ENCODE measurements at places on chromosomes 5 and 9.

DNA sequence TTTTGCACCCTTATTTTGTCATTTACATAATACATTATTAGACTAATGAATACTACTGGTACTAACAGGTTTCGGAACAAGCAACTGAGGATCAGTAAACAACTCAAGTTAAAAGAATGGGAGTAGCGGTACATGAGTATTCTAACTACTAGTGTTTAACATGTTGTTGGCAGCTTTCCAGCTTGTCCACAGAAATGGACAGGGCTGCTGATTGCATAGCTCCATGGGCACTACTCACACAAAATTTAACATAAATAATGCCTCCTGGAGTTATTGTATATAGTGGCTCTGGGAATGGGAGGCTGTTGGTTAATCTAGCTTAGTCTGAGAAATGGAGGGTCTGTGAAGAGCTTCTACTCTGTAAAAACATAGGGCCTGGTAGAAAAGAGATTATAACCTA is 6.7 kb downstream of the NCBP1 start:
- no peak for DNase-seq

DNA sequence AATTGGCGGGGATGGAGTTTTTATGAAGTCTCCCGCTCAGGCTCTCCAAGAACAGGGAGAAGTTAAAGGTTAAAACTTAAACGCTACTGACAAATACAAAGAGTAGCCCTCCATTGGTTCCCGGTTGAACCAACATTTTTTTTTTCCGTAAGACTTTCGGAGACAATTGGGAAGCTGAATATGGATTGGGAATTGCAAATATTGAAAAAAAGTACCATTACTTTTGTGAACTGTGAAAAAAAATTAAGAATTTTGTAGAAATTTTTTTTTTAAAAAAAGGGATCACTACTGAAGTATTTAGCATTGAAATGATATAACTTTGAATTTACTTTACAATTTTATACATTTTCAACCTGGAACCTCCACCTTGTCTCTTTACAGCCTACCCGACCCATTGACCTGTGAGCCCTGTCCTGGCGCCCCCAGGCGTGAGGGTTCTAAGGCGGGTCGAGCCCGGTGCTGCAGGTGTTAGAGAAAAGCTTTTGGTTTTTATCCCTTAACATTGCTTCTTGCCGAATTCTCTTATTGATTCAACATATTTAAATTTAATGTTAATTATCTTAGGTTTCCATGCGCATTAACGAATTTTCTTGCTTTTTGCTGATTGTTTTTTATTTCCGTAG is 448 bp upstream of the ZNF782 start:
- DNase-seq = no peak

GRCh38 chr5:179153921-179154345 is 93.8 kb downstream of the ZNF354C start:
- DNase-seq = no peak

DNA sequence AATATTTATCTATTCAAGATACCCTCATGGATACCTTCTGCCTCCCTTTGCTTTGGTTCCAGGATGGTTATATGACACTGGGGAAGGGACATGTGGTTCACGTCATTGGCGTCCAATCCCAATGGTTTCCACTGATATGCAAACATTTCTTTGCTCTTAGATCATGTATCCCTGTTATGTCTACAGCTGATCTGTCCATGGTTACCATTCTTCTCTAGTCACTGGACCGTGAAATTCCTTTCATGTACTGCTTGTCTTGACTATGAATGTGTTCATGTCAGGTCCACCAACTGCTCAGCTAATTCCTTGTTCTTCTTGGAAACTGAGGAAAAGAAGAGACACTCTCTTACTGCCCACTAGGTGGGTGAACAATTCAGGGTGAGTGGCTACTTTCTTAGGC is 391.1 kb upstream of the ZNF608 start:
- no peak for DNase-seq

DNA sequence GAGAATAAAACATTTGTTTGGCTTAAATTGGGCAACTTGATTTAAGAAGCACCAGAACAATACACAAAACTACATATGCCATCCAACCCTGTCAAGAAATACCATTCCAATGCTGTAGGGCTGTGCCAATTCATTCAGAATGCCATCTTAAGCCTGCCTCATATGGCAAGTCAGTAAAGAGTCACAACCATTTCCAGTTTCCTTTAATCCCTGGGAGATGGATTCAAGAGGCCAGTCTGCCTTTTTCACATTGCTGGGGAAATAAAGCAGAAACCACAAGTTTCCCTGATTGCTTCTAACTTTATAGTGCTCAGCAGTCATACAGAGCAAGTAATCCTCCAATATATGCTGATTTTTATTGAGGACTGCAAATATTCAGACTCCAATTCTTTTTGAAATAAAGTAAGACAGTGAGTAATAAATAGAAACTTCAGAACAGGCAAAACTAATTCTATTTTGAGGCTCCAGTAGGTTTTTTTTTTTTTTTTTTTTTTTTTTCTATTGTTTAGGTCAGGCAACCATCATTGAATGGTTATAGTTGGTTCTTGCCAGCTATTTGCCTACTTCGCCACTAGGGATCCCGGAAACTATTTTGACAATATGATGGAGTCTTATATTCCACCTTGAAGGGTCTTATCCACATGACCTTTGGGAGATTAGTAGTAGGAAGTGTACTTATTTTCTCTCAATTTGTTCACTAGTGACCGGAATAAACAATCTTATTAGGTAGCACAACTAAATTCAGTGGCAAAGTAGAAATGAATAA is 400.9 kb upstream of the MEF2C start:
- DNase-seq = no peak

GRCh38 chr9:80380301-80380700 is 808.5 kb downstream of the TLE4 start:
- no peak for DNase-seq

- no peak for DNase-seq
These were observed 14.8 kb downstream of the MVB12B start for GRCh38 chr9:126341426-126341825.

- no peak for DNase-seq
These were observed 20.6 kb upstream of the PTGES start for GRCh38 chr9:129773262-129774048.

DNA sequence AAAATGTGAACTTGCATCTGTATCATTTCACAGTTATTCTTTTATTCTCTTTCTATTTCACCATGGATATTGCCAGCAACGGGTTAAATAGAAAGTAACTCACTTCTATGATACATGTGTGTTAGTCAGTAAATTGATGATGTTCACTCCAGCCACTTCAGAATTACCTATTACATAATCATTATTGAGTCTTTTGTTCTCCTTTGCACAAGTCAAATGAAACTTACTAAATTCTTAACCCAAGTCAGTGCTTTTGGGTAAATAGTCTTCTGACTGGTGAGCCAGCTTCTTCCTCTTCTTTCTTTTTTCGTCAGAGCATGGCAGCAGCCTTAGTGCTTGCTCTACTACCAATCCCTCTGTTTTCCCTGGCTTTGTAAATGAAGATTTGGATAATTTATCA is 344.3 kb downstream of the RAB3C start:
- no peak for DNase-seq

GRCh38 chr5:16050414-16050813 is 129.2 kb downstream of the MARCHF11 start:
- DNase-seq = no peak

GRCh38 chr5:111901296-111901695 is 144.3 kb upstream of the NREP start:
- DNase-seq = no peak

GRCh38 chr9:126669108-126669507 is 55.4 kb downstream of the LMX1B start:
- DNase-seq = no peak

DNA sequence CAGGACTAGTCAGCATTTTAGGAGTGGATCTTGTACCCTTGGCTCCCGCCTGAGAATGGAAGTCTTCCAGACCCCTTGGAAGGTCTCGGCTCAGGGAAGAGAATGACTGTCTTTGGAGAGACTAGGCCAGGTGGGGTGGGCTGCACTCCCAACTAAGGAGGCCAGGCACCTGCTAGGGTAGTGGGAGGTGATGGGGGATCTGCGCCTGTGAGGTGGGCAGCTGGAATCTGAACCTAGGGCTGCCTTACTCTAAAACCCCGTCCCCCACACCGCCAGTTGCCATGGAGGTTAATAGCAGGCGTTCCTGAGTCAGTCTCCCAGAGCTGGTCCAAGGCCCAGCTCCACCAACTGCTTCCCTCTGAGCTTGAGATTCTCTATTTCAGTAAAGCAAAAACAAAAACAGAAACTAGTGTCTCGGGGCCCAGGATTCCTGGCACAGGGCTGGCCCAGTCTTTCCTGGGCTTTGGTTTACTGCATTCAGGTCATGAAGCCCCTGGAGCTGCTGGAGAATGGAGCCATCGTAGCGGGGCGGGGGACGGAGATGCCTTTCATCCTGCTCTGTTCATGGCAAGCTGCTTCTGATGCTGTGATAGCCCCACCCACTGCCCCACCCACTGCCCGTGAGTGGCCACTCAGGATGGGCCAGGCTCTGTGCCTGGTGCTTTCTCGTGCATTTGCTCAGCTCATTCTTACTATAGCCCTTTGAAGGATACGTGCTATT is 57.5 kb downstream of the DAB2IP start:
- no peak for DNase-seq

DNA sequence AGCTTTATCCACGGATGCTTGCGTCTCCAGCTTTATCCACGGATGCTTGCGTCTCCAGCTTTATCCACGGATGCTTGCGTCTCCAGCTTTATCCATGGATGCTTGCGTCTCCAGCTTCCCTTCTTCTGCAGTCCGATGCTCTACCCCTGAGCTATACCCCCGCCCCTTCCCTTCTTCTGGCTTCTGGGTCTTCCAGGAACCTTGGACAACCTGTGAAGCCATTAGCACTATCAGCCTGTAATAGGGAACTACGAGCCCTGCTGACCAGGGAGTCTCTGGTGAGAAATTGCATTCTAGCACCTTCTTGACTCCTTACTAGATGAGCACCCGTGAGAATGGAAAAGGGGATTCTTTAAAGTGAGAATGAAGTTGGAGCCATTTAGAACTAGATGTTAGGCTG is 39.1 kb upstream of the SH3PXD2B start:
- DNase-seq = no peak

DNA sequence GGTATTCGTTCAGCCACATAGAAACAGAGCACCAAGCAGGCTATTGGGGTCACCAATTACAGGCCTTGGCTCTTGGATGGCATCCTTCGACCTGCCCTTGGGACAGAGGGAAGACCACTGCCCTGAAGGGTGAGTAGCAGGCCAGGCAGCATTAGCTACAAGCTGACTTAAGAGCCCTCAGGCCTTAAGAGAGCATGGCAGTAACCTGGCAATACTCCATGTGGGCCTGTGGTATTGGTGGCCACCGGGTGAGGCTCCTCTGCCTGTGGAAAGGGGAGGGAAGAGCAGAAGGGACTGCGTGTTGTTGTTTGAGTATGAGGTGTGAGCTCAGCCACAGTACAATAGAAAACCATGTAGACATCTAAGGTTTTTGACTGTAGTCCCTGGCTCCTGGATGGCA is 170.6 kb downstream of the MCTP1 start:
- no peak for DNase-seq

DNA sequence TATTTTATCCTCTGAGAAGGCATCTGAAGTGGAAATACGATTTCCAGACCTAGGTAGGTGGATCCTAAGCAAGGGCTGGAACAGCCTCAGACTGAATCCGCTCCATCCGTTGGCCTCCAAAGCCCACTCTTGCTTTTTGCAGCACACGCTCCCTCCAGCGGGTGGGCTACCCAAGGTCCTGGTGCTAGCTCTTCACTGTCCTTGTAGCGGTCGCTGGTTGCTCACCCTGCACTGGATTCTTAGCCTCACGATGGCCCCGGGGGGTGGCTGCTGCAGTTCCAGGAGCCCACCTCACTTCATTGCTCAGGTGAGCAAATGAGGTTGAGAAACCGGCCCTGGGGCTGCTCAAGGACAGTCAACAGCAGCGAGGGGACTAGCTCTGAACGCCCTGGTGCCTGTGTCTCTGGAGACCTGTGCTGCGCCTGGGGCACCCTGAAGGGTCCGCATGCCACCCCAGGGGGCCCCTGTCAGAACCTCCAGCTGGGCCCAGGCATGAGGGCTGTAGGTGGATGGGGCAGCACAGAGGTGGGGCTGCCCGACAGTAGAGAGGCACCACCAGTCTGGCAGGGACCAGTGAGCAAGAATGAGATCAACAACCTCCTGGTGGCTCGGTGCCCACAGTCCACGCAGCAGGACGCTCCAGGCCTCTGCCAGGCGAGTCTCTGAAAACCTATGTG is 4.3 kb downstream of the MGAT4B start:
- DNase-seq = no peak

GRCh38 chr9:18976221-18976708 is 56.7 kb downstream of the SAXO1 start:
- DNase-seq = no peak

- DNase-seq = no peak
These were observed 140.1 kb downstream of the FGF1 start for GRCh38 chr5:142545650-142546322.

DNA sequence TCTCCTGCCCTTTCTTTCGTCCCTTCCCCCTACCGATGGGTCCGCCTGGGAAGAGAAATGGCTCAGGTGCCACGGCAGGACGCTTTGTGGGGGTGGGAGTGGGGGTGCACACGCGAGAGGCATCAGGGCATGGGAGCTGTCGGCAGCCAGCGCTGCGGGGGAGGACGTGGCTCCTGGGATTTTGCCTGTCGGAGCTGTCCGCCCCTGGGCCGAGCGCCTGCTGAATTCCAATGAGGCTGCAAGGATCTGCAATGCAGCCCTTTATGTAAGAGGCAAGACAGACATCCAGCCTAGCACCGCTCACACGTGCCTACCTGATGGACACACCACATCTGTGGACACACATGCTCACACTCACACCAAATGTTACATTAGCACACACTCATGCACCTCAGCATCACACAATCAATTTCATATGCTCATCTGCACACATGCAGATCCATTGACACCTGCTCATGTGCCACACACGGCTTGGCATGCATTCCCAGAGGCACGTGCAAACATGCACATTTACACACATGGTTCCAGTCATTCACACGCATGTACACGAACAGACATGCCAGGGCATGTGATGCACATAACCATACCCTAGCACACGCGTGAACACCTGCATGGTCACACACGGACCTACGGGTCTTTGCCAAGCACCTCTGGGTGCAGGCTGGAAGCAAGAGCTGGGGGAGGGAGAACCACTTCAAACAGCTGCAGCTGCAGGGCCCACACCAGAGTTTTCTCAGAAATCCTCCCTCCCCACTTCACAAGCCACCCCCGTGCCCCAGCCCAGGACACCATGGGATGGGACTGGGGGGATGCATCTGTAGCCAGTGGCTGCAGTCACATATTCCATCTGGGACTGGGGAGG is 1.4 kb downstream of the GRIN1 start:
- no peak for DNase-seq

- no peak for DNase-seq
These were observed 385.9 kb downstream of the MAN2A1 start for GRCh38 chr5:110075656-110076055.

DNA sequence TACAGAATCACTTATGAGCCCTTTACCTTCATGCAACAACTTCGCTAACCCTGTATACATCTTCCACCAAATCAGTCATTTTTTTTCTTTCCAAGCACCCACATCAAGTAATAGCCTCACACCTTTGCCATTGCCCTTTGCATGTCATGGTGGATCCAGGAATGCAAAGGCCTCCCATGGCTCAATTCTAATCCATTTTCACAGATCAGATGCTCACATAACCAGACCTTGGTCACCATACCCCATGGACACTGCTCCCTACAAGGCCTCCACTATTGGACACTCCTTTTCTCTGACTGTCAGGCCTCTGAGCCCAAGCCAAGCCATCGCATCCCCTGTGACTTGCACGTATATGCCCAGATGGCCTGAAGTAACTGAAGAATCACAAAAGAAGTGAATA is 179.5 kb downstream of the RASEF start:
- DNase-seq = no peak

GRCh38 chr5:100855937-100856430 is 47.1 kb downstream of the ST8SIA4 start:
- DNase-seq = no peak

- DNase-seq = no peak
These were observed 37.0 kb downstream of the B4GALT1 start for GRCh38 chr9:33129886-33130881.

Data from KG1 (cell line).